ENCODE measurements at places on chromosomes 5 and 9.

GRCh38 chr5:31753700-31754357 is 114.9 kb downstream of the PDZD2 start:
- no peak for DNase-seq

DNA sequence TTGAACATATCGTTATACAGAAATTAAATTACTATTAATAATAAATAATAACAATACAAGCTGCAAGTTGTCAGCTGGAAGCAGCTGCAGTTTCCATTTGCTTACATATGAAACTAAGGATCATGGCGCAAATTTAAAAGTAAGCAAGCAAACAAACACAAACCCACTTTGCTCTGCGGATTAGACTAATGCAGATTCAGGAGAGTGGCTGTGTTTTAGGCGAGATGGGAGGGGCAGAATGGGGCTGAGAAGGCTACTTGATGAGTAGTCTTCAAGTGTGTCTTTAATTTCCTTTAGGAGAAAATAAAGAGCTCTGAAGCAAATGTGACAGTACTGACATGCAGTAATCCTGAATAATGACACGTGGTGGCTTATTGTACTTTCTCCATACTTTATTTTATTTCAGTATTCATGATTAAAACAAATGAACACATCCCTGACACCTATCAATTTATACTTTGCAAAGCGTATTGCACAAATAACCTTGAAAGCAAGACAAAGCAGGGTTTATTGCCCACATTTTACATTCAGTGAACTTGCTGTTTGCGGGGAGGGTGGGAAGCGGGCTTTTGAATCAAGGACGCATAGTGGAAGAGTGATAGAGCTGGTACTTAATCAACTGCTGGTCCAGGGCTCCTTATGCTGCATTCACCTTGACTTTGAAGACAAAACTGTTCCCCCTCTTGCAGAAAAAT is 221.4 kb upstream of the TRIM32 start:
- no peak for DNase-seq

DNA sequence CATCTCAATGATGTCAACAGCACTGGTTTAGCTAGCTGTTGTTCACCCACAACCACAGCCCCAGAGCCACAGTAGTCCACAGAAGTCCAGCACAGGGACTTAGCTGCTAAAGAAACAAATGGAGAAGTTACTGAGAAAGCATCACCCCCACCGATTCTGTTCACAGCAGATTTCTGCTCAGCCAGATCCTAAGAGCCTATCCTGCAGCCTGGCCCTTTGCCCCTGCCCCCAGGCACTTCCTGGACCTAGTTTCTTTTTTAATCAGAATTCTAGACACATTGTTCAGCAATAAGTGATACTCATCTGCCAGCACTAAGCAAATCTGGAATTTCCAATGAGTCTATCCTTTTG is 7.4 kb downstream of the B4GALT1 start:
- peak; percentile 55 for DNase-seq

GRCh38 chr5:154285661-154286408 is 95.3 kb downstream of the GALNT10 start:
- no peak for DNase-seq

GRCh38 chr9:124293718-124294506 is 36.2 kb downstream of the NEK6 start:
- no peak for DNase-seq

DNA sequence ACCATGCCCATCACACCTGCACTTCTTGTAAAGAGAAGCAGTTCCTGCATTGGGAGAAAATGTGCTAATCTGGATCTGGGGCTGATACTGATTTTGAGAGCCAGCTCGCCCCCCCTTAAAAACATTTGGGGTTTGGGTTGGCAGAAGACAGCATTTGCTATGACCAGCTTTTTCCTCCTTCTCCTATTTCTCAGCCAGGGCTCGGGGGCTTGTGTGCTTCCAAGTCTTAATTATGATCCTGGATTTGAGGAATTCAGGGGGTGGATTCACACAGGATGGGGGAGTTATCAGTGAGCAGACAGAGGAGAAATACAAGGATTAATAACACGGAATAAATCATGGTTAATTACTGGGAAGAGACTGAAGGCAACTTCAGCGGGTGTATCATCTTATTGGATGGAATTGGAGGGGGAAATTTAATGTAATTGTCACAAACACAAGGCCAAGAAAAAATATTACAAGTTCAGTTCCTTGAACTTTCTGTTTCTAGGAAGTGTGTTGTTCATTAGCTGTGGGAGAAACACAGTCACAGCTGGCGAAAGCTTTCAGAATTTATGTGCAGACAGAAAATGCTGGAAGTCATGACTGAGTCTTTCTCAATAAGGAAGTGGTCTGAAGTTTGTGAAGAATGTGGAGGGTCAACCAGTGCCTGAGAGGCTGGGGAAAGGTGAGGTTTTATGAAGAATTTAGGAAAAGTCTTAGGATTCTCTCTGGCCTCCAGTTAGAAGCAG is 15.3 kb downstream of the C9orf152 start:
- DNase-seq: no peak

GRCh38 chr5:76290321-76290757 is 112.7 kb upstream of the IQGAP2 start:
- no peak for DNase-seq

- no peak for DNase-seq
Observed at GRCh38 chr5:103587185-103587748, 24.7 kb upstream of the NUDT12 start.
